ENCODE measurements at places on chromosomes 3 and 15. TPM values are rescaled to one million over a fixed set of nuclear protein-coding genes. Genes with fewer than 3 reads are reported as not detected.

- H3K27ac ChIP-seq: peak overlapping the region; percentile 96
- peaks cover 18% of the 10 kb centered on the region for H3K36me3 ChIP-seq
- H3K27me3 ChIP-seq: no peaks in the 10 kb centered on the region
- no peak for DNase-seq
- peak overlapping the region; percentile 98 for H3K4me3 ChIP-seq
These were observed 805 bp upstream of the TRPM7 start for GRCh38 chr15:50687302-50687902.

DNA sequence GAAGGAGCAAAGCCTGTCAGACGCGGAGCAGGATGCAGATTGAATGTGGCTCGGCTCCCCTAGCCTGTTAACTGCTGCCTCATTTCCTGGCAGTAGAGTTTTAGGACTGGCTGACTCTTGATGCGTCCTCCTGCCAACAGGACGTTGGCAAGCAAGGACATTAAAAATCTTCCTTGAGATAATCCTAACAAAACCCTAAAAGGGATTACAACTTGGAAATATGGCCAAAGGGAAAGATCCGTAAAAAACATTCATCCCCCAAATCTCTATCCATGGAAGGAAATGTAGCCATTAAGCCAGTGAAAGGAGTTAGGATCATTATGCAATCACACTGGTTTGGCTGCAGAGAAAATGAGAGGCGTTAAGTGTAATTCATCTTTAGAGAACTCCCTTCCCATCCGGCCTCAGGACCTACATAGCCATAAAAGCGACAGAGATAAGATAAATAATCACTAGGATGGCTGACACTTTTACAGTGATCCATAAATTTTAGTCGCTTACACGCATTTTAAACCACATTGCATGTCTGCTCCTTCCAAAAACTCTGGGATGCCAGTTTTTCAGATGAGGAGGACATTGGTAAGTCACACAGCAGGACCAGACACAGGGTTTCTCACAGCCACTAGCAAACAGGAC is 44.5 kb upstream of the C3orf80 start:
- H3K27me3 ChIP-seq: no peaks in the 10 kb centered on the region
- no peak overlapping the region for H3K4me3 ChIP-seq
- H3K4me1 ChIP-seq: no peaks in the 10 kb centered on the region
- H3K27ac ChIP-seq: no peak overlapping the region
- H3K36me3 ChIP-seq: no peaks in the 10 kb centered on the region
- DNase-seq: peak; percentile 67

Gene KLHL40
- total RNA-seq: not detected

GRCh38 chr3:136984837-136985236 is 27.1 kb downstream of the IL20RB start:
- no peak for DNase-seq
- no peaks in the 10 kb centered on the region for H3K27me3 ChIP-seq
- no peaks in the 10 kb centered on the region for H3K36me3 ChIP-seq
- no peak overlapping the region for H3K27ac ChIP-seq
- no peaks in the 10 kb centered on the region for H3K4me1 ChIP-seq
- no peak overlapping the region for H3K4me3 ChIP-seq

- H3K27me3 ChIP-seq: peaks cover 2% of the 10 kb centered on the region
- H3K4me3 ChIP-seq: no peak overlapping the region
- DNase-seq: no peak
- H3K4me1 ChIP-seq: no peaks in the 10 kb centered on the region
These were observed 175.9 kb downstream of the PDZRN3 start for GRCh38 chr3:73448761-73449301.

DNA sequence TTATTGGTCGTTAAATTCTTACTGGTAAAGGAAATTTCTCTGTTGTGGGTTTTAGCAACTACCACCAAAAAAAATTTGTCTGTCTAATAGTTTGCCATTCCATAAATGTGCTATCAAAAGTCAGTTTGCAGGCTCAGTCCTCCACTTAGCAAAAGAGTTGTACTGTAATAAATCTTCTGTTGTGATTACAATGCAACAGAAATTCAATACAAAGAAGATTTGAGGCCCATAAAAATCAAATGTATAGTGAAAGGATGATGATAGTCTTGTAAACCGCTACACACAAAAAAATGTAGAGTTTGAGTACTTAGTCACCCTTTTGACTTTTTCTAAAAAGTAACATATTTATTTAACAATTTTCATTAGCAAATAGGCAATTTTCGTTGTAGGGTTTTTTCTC is 251.7 kb downstream of the VGLL3 start:
- peak; percentile 9 for DNase-seq
- no peaks in the 10 kb centered on the region for H3K27me3 ChIP-seq
- no peak overlapping the region for H3K4me3 ChIP-seq
- H3K27ac ChIP-seq: no peak overlapping the region
- no peaks in the 10 kb centered on the region for H3K36me3 ChIP-seq

DNA sequence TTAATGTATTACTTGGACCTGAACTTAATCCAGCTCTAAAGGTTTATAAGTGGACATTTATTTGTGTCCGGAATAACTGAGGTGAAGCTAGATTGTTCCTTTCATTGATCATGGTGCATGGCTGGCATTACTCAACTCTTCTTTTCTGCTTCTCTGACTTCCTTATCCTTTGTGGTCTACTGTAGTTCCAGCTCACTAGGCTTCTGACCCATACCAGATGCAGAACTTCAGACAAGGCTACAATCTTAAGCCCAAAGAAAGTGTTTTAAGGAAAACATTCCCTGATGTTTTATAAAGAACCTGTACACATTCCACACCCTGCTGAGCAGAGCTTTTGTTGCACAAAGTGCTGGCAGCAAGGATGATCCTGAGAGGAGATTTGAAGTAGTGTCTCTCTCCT is 250.8 kb upstream of the TGFBR2 start:
- no peaks in the 10 kb centered on the region for H3K27me3 ChIP-seq
- no peak for DNase-seq
- no peak overlapping the region for H3K27ac ChIP-seq

DNA sequence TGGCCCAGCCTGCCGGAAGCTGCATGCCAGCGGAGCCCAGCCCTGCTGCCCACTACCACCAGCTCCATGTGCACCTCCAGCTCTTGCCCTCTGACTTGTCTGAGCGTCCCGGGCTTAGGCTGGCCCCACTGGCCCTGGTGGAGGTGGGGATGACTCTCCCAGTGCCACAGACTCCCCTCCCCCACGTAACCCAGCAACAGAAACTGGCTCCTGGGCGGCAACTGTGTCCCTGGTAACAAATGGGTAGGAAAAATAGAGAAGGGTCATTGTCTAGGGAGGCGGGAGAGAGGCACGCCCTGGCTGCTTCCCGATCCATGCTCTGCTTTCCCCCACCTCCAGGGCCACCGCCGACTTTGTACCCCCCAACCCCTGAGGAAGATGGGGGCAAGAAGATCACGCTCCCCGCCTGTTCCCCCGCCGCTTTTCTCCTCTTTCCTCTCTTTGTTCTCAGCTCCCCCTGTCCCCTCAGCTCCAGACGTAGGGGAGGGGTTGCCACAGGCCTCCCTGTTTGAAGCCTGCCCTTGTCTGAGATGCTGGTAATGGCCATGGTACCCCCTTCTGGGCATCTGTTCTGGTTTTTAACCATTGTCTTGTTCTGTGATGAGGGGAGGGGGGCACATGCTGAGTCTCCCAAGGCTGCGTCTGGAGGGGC is 10.8 kb upstream of the SEMA3B start:
- H3K27ac ChIP-seq: peak overlapping the region; percentile 92
- no peak overlapping the region for H3K4me3 ChIP-seq
- peaks cover 67% of the 10 kb centered on the region for H3K36me3 ChIP-seq
- H3K4me1 ChIP-seq: peaks cover 92% of the 10 kb centered on the region

DNA sequence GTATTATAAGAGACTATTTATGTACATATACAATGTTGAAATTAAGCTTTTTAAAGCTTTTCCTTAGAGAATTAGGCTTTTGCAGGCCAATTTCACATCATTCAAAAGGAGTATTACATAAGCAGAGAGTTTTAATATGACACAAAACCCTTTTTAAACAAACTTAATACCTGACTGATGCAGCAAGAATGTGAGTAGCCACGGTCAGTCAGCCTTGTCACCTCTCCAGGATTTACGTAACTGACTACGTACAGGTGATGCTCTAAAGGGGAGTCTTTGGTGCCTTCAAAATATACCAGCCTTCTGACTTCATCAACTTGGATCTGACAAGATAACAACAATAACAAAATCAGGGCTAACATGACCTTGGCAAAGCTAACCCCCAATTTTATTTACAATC is 44.2 kb upstream of the IGDCC4 start:
- DNase-seq: no peak
- no peak overlapping the region for H3K4me3 ChIP-seq
- no peak overlapping the region for H3K27ac ChIP-seq
- peaks cover 70% of the 10 kb centered on the region for H3K36me3 ChIP-seq
- no peaks in the 10 kb centered on the region for H3K27me3 ChIP-seq

DNA sequence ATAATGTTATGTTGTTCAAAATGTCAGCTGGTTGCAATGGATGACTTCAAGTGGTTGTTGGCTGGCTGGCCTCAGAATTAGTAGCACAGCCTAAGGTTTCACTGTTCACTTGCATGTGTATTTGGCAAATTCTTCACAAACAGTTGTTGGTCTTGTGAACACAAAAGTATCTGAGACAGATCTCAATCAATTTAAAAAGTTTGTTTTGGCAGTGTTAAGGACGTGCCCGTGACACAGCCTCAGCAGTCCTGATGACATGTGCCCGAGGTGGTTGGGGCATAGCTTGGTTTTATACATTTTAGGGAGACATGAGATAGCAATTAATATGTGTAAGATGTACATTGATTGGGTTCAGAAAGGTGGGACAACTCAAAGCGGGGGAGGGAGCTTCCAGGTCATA is 436.0 kb downstream of the AGBL1 start:
- no peak for DNase-seq
- no peaks in the 10 kb centered on the region for H3K4me1 ChIP-seq
- H3K27ac ChIP-seq: no peak overlapping the region
- H3K27me3 ChIP-seq: no peaks in the 10 kb centered on the region
- H3K4me3 ChIP-seq: no peak overlapping the region
- no peaks in the 10 kb centered on the region for H3K36me3 ChIP-seq

- H3K36me3 ChIP-seq: no peaks in the 10 kb centered on the region
- H3K27me3 ChIP-seq: no peaks in the 10 kb centered on the region
- no peak overlapping the region for H3K27ac ChIP-seq
- no peaks in the 10 kb centered on the region for H3K4me1 ChIP-seq
- no peak for DNase-seq
These were observed 213.0 kb downstream of the PDCD6IP start for GRCh38 chr3:34011171-34012101.

- H3K4me3 ChIP-seq: no peak overlapping the region
- H3K27me3 ChIP-seq: no peaks in the 10 kb centered on the region
- DNase-seq: no peak
- no peaks in the 10 kb centered on the region for H3K36me3 ChIP-seq
These were observed 281.6 kb upstream of the STT3B start for GRCh38 chr3:31251083-31251482.

Gene HMCES
- 26.5 TPM for total RNA-seq

Gene STAC
- 4.5 TPM for total RNA-seq

Measured in spinal cord (tissue), 10 donors.